Kidney capillary endothelial cell (primary cell): ENCODE measurements at places on chromosomes 3 and 15.

DNA sequence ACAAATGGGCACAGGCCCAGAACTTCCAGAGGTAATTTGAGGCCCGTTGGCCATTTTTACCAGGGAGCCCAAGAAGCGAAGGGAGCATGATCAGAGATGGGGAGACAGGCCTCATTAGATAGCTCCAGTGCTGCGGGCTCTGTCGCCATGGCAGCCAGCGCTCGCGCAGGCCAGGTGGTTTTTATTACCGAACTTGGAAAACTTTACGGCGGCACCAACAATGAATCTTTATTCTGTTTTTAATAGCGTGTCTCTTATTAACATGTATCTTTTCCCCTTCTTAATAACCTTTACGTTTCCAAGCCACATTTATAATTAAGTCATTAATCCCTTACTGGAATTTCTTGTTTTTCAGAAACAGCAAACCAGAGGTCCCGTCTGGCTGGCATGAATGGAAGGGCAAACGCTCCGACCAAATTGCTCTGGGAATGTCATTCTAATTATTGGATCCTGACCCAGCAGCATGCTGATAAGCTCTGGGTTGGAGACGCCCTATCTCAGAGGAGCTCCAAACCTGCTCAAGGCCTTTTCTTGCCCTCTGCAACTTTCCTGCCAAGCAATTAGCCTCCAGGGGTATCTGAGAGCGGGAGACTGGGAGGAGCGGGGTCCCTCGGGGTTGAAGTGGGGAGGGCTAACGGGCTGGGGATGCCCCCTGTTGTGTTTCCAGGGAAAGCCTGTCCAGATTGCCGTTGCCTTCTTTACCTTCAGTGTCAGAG, 256.4 kb downstream of the TLE3 start:
- no peak for DNase-seq

DNA sequence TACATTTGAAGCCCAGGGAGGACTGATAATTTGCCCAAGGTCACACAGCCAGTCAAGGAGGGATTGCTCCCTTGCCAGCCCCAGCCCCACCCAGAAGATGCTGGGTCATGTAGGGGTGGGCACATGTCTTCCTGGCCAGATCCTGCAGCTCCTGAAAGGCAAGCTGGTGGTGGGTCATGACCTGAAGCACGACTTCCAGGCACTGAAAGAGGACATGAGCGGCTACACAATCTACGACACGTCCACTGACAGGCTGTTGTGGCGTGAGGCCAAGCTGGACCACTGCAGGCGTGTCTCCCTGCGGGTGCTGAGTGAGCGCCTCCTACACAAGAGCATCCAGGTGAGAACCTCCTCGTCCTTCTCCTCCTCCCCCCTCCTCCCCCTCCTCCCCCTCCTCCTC, 13.2 kb downstream of the ISG20 start:
- no peak for DNase-seq

GRCh38 chr3:9404680-9405079, 7.3 kb downstream of the SETD5 start:
- no peak for DNase-seq

DNA sequence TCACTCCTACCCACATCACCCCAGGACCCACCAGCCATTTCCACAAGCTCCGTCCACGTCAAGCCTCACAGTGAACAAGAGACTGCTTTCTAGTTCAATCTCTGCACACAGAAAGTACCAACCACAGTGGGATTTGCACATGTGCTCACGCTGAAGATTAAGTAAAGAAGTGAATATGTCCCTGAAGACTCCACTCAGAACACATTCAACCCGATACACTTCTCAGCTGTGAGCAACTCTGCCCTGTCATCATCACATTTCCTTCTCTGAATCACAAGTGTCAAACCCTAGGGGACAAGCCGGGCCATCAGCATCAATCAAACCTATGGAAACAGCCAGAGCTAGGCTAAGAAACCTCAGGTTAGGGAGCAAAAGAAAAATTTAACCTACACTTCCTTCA, 1.9 kb downstream of the STIMATE start:
- no peak for DNase-seq

GRCh38 chr3:43323541-43323940, 37.2 kb downstream of the SNRK start:
- DNase-seq: no peak

DNA sequence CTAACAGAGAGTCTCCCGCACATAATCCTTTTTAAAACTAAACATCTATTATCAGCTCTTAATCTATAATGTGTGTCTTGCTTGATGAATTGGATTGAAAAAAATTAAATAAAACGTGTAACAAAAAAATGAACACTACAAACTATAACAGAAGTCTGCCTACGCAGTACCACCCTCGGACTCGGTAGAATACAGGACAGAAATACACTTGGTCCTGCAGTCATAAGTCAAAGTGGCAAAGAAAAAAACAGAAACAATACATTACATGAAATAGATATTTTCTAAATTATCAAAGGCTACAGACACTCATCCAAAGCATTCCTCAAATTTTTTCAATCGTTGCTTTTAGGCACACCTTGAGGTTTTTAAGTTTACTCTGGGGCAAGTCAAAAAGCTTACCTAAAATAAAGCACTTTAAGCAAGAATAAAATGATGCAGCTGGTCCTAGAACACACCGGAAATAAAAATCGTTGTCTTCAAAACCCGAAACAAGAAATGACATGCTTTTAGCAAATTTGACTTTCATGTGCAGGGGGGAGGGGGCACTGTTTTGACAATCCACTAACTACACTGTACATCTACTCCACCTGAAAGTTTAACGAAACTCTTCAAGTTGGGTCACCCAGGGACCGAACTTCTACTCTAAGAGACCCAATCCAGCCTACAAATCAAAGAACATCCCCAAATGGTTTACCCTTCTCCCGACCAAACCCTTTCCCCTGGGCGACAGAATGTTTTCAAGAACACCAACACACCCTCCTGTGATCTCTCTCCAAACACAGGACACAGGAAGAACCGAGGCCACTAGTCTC, 1.3 kb downstream of the ADAM10 start:
- peak; percentile 41 for DNase-seq

- no peak for DNase-seq
Measured at GRCh38 chr15:97858296-97858695, 102.2 kb upstream of the ARRDC4 start.

- peak; percentile 36 for DNase-seq
Measured at GRCh38 chr3:37287776-37288175, 113.4 kb upstream of the LRRFIP2 start.
